Kidney tubule cell (primary cell): ENCODE measurements at places on chromosomes 7 and 10.

GRCh38 chr10:42952349-42952748 is 124.5 kb upstream of the RET start:
- peak; percentile 70 for DNase-seq

GRCh38 chr10:93413252-93413689 is 68.9 kb downstream of the MYOF start:
- DNase-seq, result no peak

DNA sequence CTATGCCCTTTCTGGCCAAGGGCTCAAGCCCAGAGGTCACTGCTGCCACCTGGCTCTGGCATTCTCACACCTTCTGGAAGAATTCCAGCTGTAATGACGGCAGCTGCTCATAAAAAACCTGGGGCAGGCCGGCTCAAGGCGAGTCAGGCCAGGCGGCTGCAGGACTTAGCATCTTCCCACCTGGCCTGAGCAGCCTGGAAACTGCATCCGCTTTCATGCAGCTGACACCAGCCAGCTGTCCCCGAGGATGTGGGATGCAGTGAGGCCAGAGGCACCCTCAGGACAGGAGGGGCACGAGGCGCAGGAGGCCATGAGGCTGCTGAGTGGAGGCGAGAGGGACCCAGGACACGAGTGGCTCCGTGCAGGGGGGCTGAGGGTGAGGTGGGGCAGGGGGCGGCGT is 47.5 kb upstream of the ADGRA1 start:
- peak; percentile 31 for DNase-seq

- no peak for DNase-seq
Observed at GRCh38 chr10:63027531-63027930, 105.6 kb upstream of the NRBF2 start.

DNA sequence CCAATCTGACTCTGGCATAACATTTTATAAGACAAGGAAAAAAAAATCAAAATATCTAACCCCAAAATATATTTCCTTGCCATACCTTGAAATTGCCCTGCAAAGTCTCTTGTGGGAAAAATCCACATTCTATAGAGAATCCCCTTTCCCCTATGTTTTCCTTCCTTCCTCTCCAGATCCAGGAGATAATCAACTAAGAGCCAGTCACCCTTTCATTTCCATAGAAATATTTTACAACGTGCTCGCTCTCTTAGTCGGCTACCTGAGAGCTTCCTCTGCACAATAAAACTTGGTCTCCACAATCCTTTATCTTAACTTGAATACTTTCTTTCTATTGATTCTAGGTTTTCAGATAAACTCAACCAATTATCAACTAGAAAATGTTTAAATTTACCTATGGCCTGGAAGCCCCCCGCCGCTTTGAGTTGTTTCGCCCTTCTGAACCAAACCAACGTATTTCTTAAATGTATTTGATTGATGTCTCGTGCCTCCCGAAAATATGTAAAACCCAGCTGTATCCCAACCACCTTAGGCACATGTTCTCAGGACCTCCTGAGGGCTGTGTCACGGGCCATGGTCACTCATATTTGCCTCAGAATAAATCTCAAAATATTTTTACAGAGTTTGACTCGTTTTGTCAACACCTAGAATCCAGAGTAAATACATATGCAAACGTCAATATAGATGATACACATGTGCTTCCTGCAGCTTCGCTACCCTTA is 869 bp downstream of the PSAP start:
- peak; percentile 30 for DNase-seq

DNA sequence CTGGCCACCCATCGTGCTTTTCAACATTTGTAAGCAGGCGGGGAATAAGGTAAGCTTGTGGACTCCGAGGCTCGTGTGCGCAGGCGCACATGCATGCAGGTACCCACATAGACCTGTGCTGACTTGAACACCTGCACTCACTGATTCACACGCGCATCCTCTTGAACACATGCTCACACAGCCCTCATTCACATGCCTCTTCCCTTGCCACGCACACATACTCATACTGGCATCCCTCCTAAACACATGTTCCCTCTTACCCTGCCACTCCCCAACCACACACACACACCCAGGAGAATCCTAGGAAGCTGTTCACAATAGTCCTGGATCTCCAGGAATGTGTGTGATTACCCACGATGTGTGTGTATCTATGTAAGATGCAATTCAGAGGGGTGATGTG is 44.1 kb upstream of the LBX1 start:
- DNase-seq, result no peak

- DNase-seq, result peak; percentile 59
Observed at GRCh38 chr10:126500866-126501265, 112.6 kb upstream of the ADAM12 start.

- no peak for DNase-seq
Observed at GRCh38 chr10:69375307-69376151, 41.2 kb downstream of the TACR2 start.

- no peak for DNase-seq
Observed at GRCh38 chr10:67308912-67309311, 383.1 kb downstream of the LRRTM3 start.

GRCh38 chr7:85509476-85509875 is 322.6 kb upstream of the SEMA3D start:
- no peak for DNase-seq

DNA sequence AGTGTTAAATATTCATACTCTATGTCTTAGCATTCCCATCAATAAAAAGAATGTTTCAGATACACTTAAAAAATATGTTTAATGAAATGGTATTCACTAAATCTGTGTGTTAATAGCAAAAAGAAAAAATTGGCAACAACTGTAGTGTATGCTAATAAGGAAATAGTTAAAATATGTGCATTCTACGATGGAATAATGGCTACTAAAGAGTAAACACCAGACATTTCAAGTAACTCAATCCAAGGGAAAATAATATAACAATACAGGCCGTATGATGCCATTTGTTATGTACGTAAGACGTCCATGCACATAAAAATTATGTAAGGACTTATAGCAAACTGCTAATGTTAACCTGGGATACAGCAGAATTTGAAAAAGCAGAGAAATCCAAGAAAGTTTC is 46.6 kb downstream of the MAD1L1 start:
- no peak for DNase-seq

GRCh38 chr7:141053626-141054025 is 20.2 kb upstream of the TMEM178B start:
- peak; percentile 93 for DNase-seq

DNA sequence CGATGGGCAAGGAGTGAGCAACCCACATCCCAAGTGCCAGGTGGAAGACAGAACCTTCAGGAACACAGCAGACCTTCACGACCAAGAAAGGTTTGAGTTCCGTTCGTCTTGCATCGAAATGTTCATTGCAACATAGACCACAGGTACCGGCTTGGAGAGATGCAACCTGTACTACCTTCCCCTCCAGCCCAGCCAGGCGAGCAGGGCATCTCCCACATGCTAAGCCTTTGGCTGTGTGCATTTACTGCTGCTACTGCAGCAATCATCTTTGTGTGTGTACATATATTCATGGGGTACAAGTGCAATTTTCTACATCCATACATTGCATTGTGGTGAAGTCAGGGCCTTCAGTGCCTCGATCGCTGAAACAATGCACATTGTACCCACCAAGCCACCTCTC is 58.8 kb downstream of the CTBP2 start:
- DNase-seq, result no peak

GRCh38 chr7:13749636-13750035 is 239.8 kb downstream of the ETV1 start:
- DNase-seq, result no peak

DNA sequence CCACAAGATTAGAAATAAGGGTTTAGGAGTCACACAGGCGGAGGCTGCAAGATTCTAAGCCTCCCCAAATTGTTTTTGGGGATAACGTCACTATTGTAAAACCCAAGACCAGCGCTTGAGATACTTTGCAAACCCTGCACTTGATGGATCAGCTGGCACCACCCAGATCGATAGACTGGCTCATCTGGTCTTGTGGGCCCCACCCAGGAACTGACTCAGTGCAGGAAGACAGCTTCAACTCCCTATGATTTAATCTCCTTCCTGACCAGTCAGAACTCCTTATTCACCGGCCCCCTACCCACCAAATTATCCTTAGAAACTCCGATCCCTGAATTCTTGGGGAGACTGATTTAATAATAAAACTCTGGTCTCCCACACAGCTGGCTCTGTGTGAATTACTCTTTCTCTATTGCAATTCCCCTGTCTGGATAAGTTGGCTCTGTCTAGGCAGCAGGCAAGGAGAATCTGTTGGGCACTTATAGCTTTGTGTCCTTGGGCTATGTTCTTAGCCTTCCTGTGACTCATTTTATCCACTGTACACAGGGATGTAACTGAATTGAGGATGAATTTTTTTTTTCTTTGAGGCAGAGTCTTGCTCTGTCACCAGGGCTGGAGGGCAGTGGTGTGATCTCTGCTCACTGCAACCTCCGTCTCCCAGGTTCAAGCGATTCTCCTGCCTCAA is 64.4 kb upstream of the CARD11 start:
- DNase-seq, result no peak

DNA sequence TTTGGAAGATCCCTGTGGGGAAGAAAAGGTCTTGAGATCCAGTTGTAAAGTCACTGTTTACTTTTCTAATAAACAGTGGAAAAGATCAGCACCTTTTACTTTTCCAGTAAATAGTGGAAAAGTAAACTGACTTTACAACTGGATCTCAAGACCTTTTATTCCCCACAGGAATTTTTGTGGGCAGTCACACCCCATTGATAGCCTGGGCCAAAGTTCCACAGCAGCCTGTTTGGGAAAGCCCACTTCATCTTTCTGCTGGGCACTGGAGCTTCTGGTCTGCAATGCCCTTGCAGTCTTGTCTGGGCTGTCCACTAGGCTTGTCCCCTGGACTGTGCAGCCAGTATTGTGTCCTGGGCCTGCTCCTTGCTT is 50.2 kb downstream of the ADCY1 start:
- DNase-seq, result no peak

GRCh38 chr10:11551916-11552602 is 59.4 kb downstream of the USP6NL start:
- DNase-seq, result peak; percentile 95

GRCh38 chr10:97764519-97764931 is 7.3 kb downstream of the SFRP5 start:
- no peak for DNase-seq

GRCh38 chr10:86329896-86330680 is 36.5 kb downstream of the GRID1 start:
- DNase-seq, result no peak

DNA sequence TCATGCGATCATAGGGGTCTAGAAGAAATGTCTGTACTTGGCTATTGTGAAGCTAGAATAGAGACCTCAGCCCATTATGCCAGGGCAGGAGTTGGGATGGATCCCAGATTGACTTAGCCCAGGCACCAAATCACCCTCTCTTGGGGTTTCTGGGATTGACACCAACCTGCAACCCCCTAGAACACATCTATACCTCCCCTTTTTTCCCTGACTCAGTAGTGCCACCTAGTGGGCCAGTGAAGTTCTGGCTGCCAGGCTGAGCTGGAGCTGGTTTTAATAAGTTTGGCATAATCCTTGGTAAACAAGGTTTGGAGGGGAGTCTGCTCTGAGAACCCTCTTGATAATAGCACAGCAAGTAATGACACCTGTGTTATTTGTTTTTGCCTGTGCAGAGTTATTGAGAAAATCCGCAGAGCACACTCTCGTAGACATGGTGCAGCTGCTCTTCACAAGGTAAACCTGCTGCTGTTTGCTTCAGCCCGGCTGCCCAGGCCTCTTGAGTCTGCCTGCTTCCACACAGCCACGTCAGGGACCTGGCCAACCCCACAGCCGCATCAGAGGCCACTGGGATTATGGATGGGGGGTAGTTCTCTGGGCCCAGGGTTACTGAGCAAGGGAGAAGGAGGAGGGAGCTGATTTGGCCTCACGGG is 43.3 kb upstream of the NFKB2 start:
- DNase-seq, result peak; percentile 68

DNA sequence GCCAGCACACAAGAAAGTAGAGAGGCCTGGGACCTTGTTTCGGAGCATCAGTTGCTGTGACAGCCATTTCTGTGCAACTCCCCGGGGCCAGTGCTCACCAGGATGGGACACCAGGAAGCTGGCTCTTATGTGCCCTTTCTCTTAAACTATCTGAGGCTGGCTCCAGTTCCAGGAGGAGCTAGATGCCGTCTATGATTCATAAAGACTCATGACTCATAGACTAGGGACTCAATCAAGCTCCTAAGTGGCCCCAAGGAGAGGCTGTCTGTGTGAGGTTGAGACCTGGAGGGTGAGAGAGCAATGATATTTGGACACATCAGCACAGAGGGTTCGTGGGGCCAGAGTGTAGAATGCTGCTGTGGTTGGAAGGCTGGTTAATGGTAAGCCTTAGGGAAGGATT is 580.1 kb downstream of the CCSER2 start:
- DNase-seq, result peak; percentile 85

- peak; percentile 68 for DNase-seq
Observed at GRCh38 chr10:109961174-109962001, 38.1 kb upstream of the XPNPEP1 start.

GRCh38 chr7:112296432-112296831 is 89.9 kb downstream of the ZNF277 start:
- no peak for DNase-seq
